ENCODE measurements at places on chromosomes 6 and 20.

DNA sequence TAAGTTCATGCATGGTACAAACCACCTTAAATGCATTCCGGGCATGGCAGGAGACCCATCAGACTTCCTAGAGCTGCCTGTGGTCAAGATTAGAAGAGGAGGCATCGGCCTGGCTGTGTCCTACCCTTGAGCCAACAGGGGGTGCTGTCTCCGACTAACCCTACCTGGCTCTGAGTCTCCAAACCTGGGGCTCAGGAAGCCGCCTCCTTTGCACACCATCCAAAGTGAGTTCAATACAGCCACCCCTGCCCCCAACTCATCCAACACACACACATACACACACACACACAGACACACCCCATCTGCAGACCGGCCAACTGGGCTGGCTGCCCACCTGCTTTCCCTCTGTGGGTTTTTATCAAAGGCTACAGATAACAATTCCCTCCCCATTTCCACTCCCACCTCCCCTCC is 77.0 kb downstream of the JPH2 start:
- DNase-seq = no peak

- no peak for DNase-seq
These were observed 19.9 kb downstream of the CRYBG1 start for GRCh38 chr6:106380407-106380806.

DNA sequence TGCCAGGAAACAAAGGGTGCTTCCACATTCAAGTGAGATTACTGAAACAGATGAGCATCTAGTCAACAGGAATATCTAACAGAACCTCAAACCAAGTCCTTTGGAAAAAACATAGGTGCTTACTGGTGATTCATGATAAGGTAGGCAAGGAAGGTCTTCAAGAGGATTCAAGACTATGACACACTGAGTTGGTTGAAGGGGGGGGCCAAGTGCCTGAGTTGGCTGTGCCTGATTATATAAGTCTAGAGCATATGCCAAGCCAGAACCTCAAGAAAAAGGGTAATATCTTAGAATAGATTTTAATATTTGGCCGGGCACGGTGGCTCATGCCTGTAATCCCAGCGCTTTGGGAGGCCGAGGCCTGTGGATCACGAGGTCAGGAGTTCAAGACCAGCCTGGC is 63.7 kb downstream of the LYRM4 start:
- DNase-seq = no peak

DNA sequence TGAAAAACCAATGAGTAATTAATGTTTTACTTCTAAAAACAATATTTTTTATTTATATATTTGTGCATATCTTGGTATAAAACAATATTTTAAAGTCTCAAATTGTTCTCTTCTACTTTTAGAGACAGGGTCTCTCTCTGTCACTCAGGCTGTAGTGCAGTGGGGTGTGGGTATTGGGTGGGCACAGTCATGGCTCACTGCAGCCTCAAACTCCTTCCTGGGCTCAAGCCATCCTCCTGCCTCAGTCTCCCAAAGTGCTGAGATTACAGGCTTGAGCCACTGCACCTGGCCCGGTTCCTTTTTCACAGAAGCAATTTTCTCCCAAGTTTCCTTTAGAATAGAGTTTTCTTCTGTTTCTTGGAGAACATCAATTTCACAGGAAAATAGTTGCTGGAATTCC is 102.8 kb downstream of the TMEM242 start:
- no peak for DNase-seq

GRCh38 chr6:24957199-24957598 is 21.4 kb upstream of the RIPOR2 start:
- no peak for DNase-seq

DNA sequence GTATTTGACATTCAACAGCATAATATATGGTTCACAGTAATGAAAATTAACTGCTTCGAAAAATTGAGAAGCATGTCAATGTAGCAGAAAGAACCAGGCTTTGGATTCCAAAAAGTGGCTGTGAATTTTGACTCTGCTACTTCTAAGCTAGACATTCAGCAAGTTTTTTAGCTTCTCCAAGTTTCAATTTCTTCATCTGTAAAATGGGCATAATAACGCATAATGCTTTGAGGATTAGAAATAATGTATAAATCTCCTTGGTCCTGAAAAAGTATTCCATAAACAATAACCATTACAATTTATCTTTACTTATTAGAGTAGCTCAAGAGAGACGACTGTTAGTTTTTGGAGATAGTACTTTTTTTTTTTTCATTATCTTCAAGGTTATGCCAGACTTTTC is 7.7 kb downstream of the BLTP3A start:
- DNase-seq = no peak

- no peak for DNase-seq
These were observed 85.3 kb upstream of the FOXP4 start for GRCh38 chr6:41460742-41461336.

All from hypothalamus (tissue), 51 donors.